ENCODE measurements at places on chromosomes 13 and 19.
A peak's percentile ranks its signal among the peaks of the same experiment; 100 is the strongest.

- no peak for DNase-seq
These were observed 31.5 kb downstream of the ADGRE2 start for GRCh38 chr19:14746886-14747285.

GRCh38 chr13:48817166-48817802, 158.4 kb upstream of the FNDC3A start:
- no peak for DNase-seq

- DNase-seq = no peak
These were observed 22.5 kb downstream of the C19orf44 start for GRCh38 chr19:16518483-16519229.

DNA sequence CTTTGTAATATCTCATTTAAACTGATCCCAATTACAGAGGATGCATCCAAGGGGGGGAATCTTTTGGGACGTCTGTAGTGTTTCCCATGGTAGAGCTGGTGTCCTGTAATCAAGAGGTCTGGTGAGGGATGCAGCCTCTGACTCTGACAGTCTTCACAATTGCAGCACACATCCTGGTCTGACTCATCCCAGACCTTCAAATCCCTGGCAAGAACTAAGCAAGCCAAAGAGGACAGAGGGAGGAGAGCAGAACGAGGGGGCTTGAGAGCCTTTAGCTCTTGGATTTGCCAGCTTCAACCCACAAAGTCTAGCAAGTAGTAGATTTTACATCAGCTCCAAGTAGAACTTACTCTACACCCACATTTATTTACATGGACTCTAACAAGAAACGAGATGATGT, 17.3 kb upstream of the FCGBP start:
- no peak for DNase-seq

DNA sequence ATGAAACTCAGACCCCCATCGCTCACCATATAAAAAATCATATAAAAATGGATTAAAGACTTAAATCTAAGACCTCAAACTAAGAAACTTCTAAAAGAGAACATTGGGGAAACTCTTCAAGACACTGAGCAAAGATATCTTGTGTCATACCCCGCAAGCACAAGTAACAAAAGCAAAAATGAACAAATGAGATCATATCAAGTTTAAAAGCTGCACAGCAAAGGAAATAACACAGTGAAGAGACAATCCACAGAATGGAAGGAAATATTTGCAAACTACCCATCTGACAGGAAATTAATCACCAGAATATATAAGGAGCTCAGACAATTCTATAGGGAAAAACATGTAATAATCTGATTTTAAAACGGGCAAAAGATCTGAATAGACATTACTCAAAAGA, 808.3 kb downstream of the LIG4 start:
- no peak for DNase-seq

GRCh38 chr13:36997716-36998427, 1.3 kb downstream of the ALG5 start:
- no peak for DNase-seq

- no peak for DNase-seq
These were observed 7.1 kb upstream of the EPN1 start for GRCh38 chr19:55667958-55668357.

DNA sequence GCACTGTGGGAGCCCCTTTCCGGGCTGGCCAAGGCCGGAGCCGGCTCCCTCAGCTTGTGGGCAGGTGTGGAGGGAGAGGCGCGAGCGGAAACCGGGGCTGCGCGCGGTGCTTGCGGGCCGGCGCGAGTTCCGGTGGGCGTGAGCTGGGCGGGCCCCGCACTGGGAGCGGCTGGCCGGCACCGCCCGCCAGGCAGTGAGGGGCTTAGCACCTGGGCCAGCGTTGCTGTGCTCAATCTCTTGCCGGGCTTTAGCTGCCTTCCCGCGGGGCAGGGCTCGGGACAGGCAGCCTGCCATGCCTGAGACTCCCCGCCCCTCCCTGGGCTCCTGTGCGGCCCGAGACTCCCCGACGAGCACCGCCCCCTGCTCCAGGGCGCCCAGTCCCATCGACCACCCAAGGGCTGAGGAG, 405.2 kb upstream of the PRR20A start:
- DNase-seq = no peak

- no peak for DNase-seq
These were observed 649.4 kb upstream of the PCDH20 start for GRCh38 chr13:62065016-62065415.

GRCh38 chr13:77323858-77324257, 3.0 kb downstream of the MYCBP2 start:
- DNase-seq = no peak

DNA sequence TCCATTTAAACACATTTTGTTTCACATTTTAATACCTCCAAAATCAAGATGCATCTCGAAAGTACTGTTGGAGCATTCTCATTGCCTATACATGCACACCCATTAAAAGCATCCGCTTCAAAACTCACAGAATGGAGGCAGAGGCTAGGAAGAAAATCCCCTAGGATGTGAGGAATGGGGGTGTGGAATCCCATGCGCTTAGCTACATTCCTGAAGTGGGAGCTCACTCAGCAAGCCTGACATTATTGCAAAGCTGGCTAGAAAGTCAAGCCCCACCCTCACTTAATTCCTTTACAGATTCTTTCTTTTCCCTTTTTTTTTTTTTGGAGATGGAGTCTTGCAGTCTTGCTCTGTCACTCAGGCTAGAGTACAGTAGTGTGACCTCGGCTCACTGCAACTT, 4.6 kb upstream of the FAM32A start:
- no peak for DNase-seq

DNA sequence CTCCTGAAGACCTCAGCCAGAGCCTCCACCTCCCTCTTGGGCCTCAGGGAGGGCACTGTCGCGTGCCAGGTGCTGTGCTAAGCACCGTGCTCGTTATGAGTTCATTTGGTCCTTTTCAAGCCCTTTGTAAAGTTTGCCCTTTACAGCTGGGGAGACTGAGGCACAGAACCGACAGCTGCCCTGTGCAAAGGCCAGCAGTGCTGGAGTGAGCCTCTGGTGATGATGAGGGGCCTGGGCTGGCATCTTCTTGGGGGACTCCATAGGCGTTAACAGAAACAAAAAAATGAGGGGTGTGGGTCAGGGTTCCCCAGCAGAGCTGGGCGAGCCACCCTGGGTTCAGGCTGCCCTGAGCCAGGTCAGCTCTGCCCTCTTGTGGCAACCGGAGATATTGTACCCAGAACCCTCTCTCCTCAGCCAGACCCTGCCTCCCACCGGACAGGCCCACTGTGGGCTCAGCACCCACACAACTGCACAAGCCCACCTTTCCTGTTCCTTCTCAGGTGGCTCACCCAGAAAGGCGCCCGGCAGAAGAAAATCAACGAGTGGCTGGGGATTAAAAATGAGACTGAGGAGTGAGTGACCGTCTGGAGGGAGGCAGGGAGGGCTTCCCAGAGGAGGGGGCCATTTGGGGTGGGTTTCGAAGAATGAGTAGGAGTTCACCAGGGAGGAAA, 5.5 kb upstream of the IFI30 start:
- DNase-seq = peak; percentile 20

GRCh38 chr19:47541518-47541917, 26.7 kb upstream of the NAPA start:
- no peak for DNase-seq

DNA sequence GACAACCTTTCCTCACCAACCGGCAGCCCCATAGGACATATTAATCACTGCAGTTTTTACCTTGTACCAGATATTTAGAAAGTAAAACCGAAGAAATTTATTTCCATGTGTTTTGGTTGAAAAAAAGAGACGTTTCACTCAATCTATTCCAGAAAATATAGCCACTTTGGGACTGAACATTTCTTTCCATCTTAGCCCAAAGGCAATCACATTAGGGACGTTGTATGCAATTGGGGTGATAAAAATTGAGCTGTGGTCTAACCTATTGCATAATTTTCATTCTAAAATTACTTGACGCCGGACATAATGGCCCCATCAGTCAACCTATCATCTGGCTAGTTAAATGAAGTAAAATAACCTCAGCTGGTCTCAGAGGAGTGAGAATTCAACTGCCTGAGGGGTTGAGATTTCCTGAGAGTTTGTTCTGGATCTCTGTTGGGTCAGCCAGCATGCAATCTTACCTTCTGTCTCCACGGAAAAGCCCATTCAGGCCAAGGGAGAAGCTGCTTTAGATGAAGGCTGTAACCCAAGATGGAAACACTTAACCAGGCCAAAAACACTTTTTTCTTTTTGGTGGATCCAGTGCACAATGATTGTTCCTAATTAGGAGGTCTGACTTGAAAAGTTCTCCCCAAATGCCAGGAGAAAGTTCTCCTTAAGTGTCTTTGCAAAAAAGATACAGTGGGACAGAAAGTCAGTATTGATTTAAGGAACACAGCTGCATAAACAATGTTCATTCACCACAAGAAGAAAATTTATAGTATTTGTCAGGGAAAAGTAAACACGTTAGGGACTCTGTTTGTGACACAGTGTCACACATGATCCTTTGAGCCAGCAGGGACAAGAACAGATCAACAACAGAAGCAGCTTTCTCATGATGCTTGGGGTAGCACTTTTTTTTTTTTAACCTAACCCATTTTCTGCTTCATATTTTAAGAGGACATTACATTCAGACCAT, 34.1 kb downstream of the DLEU7 start:
- DNase-seq = peak; percentile 88

DNA sequence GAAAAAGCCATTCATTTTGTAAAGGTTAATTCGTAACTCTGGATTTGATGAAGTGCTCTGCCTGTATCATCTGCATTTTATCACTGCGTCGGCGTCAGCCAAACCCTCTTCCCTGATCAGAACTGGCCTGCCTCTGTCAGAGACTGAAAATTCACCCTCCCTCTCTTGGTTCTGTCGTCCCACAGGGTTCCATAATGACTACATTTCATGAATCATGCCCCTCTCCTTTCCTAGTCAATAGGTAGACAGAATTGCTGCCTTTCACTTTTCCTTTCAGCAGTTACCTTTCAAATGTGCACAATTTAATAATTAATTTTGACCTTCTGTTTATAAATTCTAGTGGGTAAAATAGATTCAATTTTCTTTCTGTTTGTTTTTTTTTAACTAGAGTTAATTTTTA, 423.4 kb downstream of the RFC3 start:
- DNase-seq = no peak

DNA sequence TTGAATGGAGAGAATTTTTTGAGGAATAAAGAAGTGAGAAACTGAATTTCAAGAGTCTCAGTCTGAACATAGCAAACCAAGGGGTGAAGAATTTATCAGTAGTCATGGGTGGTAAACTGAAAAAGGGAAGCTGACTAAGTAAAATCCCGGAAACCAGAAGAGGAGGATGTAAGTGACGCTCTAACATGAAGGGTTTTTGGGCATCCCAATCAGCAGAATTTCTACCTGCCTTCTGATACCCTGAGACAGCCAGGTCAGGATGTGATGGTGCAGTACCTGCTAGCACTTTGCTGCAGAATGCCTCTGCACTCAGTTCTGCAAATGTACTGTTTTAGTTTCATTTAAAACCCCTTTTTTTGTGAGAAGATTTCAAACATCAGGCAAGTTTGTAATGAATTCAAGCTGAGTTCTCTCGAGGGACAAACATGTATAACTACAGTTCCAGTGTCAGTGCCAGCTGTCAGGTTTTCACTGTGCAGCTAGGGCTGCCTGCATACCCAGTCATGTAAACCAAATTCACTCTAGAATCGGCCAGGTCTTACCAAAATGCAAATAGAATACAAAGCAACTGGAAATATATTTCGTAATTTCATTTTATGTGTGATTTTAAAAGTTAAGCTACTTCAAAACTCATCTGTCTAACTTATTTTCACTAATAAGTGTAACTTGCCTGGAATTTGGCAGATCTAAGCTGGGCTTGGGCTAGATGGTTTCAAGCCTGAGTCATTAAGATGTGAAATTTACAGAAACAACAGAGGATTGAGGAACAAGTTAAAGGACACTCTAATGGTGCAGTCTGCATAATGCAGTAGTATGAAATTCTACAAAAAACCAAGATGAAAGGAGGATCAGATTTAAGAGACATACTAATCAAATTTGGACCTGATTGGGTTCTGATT, 13.8 kb downstream of the METTL21C start:
- DNase-seq = no peak

GRCh38 chr13:23500849-23501248, 67.3 kb upstream of the SACS start:
- no peak for DNase-seq

GRCh38 chr13:33721724-33722123, 96.2 kb upstream of the RFC3 start:
- no peak for DNase-seq

GRCh38 chr13:79519255-79519654, 38.3 kb downstream of the NDFIP2 start:
- no peak for DNase-seq

DNA sequence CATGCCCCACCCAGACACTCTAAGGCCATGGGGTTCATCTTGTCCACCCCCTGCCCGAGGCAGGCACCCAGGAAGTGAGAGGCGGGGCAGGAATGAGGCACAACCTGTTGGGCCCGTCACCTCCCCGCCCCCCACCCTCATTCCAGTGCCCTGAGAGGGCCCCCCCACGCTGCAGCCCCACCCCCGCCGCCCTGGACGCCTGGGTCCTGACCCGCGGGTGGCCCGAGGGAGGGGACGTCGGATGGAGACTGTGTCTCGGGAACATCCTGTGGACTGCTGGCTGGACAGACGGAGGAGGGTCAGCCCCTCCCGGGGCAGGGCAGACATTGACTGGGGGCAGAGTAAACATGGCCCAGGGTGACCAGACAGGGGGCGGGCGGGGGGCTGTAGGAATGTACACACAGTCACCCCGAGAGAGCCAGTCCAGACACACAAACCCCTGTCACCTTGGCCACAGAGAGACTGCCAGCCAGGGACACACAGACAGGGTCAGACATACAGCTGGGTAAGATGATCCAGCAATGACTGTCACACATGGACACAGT, 7.4 kb upstream of the JUNB start:
- DNase-seq = no peak

DNA sequence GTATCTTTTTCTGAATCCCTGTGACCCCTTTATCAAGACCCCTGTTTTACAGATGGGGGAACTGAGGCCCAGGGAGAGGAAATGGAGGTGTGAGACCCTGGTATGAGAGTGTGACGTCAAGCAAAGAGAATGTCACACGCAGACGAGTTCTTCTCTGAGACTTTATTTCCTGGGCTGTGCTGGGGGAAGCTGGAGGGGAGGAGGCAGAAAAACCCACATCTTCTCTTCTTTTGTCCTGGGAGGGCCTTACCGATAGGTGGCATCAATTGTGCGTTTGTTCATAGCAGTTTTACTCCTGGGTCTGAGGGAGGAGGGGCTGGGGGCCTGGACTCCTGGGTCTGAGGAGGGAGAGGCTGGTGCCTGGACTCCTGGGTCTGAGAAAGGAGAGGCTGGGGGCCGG, 4.9 kb upstream of the KLK15 start:
- DNase-seq = no peak

DNA sequence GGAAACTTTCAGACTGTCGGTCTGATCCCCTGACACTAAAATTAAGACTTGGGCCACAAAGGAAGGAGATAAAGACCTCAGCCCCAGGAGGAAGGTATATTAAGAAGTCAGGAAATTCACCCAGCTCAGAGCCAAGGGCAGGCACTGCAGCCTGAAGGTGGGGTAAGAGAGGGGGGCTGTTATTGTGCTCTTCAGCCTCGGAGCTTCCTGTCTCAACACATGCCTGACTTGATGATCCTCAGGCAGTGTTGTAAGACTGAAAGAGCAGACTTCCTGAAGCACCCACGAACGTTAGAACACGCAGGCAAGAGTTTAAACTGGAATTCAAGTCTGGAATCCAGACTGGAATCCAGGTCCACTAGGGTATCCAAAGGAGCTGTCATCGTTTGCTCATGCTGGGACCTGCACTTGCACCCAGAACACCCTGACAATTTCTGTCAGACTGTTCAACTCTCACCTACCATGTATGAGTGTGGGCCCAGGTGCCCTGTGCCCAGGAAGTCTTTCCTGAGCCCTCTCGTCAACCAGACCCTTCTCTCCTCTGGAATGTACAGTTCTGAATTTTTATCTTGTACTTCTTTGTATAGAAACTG, 10.7 kb upstream of the FLT1 start:
- DNase-seq = no peak
